NCI-H1092 treated with DMSO at 0.1 percent for 48 hours (cell line): ENCODE measurements at places on chromosomes 13 and 19.

- no peak for DNase-seq
Observed at GRCh38 chr13:100297413-100297812, 208.5 kb downstream of the PCCA start.

DNA sequence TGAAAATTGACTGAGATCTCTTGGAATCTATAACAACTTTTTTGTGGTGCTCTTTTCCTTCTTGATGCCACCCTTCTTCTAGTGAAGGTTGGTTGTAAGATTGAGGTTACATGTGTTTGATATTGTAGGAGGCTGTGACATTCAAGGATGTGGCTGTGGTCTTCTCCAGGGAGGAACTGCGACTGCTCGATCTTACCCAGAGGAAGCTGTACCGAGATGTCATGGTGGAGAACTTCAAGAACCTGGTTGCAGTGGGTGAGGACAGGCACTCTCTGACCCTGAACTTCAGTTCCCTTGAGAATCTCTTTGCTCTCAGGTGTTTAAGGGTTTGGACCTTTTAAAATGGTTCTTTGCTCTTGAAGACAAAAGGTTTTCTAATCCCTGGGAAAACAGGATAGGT lies 16.0 kb downstream of the ZNF227 start:
- DNase-seq, result no peak

DNA sequence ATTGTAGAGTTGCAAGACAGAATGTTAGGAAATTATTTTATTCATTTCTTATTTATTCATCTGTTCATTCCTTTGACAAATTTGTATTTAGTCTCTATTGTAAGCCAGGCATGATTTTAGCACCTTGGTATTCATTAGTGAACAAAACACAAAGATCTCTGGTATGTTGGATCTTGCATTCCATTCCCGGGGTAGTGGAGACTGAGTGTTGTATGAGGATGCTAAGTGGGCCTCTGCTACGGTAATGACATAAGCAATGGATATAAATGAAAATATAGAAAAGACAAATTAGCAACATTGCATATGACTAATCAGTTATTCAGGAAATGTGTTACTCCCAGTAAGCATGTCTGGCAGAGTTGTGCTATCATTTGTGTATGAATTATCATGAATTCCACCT lies 449.3 kb downstream of the PCDH17 start:
- DNase-seq, result no peak

- DNase-seq, result no peak
Observed at GRCh38 chr19:38078302-38078930, 145.6 kb downstream of the DPF1 start.

DNA sequence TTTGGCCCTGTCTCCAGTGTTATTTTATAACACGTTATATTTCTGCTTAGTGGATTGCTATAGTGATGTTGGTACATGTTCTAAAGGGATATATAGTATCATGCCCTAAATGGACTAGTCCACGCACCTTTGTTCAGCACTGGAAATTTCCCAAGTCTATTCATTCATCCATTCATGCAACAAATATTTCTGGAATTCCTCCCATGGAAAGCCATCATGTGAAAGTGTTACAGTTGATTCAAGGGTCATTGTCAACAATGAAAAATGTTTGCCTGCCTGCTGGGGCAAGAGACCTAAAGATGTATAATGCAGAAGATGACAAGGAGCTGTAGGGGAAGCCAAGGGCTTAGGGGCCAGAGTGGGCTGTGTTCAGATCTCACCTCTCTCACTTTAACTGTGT lies 10.8 kb upstream of the HSPH1 start:
- no peak for DNase-seq

DNA sequence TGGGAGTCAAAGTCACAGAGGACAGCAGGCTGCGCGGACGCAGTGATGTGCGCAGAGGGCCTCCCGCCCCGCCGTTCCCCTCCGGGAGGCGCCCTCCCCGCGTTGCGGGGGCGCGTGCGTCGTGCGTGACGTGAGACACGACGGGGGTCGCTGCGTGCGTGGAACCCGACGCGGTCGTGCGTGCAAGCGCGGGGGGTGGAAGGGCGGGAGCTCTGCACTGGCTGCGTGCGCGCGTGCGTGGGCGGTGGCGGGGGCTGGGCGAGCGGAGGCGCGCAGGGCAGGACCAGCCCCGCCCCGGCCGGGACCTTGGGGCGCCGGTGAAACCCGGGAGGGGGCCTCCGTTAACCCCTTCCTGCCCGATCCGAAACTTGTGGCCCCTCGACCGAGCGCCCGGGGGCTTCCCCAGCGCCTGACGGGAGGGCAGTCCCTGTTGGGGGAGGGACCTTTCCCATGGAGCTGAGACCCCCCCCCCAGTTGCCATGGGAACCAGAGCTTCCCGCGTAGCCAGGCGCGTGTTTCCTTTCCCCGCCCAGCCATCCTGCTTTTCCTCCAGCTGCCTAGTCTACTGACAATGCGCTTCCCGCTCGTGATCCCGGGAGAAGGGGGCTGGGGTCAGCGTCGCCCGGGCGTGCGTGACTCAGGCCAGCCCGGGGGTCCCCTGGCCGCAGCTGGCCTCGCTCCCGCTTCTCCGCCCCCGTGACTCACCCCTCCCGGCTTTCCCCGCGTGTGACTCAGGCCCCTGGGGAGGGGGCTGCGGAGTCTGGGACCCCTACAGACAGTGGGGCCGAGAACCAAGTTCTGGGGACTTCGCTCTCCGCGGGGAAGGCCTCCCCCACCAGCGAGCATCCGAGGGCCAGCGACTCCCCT lies 7.3 kb upstream of the HOOK2 start:
- DNase-seq, result peak; percentile 67
